GF-D8 (cell line): ENCODE measurements at places on chromosomes 6 and 20.
A peak's percentile ranks its signal among the peaks of the same experiment; 100 is the strongest.

- DNase-seq: no peak
These were observed 110.4 kb downstream of the LIN28B start for GRCh38 chr6:105067329-105067728.

- no peak for DNase-seq
These were observed 11.5 kb upstream of the DEFB113 start for GRCh38 chr6:49980898-49981297.

- peak; percentile 98 for DNase-seq
These were observed 93.7 kb downstream of the TCP11 start for GRCh38 chr6:35047265-35048011.

- no peak for DNase-seq
These were observed at the start of gene ARMH2 for GRCh38 chr6:24798740-24799540. ARMH2 (minus strand) TSS chr6:24798917; CDS start chr6:24798857, 60 bp downstream.

- DNase-seq: no peak
These were observed 68.8 kb downstream of the KCNB1 start for GRCh38 chr20:49413677-49414076.

DNA sequence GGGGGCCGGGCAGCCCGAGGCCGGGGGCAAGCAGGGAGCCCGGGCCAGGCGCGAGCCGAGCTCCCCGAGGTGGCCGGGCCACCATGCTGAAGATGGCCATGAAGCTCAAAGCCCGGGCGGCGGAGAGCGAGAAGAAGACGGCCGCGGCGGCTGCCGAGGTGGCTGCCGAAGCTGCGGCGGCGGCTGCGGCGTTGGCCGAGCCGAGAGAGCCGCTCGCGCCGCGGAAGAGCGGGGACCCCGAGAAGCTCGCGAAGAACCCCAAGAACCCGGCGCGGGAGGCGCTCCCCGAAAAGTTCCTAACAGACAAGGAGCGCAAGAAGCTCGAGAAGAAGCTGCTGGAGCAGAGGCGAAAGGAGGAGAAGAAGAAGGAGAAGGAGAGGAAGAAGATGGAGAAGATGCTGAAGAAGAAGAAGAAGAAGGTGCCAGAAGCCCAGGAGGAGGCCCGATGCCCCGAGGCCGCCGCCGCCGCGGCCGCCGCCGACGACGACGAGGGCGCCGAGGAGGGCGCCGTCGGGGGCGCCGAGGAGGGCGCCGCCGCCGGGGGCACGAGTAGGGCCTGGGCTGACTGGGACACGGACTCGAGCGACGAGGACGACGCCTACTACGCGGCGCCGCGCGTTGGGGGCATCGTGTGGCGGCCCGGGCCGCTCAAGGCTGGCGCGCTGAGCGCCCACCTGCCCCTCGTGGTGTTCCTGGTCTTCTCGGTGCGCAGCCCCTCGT is 37.4 kb downstream of the GNAS start:
- no peak for DNase-seq

DNA sequence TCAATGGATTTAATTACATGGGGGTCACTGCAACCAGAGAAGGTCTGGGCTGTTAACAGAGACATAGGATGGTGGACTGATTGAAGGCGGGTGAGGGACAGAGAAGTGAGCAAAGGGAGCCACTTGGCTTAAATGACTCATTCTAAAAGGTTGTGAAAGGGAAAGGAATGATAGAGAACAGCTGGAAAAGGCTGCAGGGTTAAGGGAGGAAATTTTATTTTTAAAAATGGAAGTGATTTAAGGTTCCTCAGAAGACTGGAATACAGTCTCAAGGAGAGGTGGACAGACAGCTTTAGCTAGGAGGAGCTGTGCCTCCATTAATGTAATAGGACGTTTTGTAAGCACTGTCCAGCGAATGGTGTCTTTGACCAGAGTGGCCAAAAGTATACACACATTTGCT is 46.7 kb downstream of the RGS17 start:
- no peak for DNase-seq

DNA sequence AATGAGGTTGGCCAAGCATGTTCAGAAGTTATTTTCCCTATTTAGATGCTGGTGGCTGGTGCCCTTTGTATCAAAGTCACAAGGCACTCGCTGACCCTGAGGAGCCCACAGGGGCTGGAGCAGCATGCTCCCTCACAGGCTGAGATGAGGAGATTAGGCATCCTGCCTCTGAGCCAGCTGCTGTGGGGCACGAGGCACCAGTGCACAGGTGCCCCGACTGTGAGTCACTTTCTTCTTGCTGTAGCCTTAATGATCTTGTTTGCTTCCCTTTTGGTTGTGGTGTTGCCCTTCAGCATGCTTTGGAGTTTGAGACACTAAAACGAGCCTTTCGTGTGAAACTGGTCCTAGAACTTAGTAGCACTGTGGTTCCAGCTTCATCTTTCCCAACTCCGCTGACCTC is 4.3 kb downstream of the PSMG4 start:
- no peak for DNase-seq

- DNase-seq: no peak
These were observed 462.3 kb upstream of the FLRT3 start for GRCh38 chr20:14799545-14800216.

DNA sequence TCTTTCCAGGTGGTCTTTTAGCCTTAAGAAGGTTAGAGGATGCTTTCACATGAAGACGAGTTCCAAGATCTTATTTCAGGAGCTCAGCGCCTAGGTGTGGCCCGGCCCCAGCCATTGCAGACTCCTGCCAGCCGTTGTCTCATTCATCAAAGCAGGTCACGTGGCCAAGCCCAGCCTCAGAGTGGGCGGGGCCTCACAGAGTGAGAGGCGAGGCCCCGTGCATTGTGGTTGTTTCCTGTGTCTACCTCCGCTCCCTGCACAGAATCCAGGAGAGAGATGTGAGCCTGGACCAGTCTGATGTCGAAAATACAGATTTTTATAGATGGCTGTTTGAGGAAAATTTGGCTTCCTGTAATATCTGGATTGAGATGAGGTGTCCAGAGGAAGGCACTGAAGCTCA is 49.2 kb upstream of the CST5 start:
- no peak for DNase-seq

- DNase-seq: no peak
These were observed 203.9 kb upstream of the PRDM1 start for GRCh38 chr6:105882121-105882803.

DNA sequence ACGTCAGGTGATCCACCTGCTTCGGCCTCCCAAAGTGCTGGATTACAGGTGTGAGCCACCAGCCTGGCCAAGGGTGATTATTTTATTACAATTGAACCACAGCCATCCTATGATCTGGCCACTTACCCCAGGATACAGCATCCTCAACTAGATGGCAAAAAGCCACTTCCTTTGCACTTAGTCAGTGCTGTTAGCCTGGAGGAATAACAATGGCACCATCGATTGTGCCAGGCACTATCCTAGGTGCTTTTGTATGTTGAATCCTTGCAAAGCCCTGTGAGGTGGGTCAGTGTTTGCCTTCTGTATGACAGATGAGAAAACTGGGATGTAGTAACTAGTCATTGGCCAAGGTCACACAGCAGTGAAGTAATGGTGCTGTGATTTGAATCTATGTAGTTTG is 11.2 kb upstream of the TTPAL start:
- no peak for DNase-seq

GRCh38 chr6:74182992-74183391 is 487.0 kb downstream of the CD109 start:
- DNase-seq: no peak

- no peak for DNase-seq
These were observed 23.0 kb upstream of the RBPJL start for GRCh38 chr20:45283551-45284057.

- DNase-seq: no peak
These were observed 14.7 kb downstream of the KLHL32 start for GRCh38 chr6:96939007-96939805.

DNA sequence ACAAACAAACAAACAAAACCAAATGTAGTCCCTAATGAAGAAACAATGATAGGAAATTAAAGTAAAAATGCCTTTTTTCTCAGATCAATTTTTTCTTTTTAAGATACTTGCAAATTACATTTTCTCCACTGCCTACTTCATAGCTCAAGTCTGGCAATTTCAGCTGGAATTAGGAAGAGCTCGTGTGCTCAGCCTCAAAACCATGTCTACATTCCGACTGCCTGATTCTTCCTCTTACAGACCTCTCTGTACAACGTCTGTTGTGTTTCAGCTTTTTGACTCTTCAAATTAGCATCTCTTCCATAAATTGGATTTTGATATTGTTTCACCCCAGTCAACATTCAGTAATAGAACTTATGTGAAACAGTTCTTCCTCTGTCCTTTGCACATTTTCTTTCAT is 9.3 kb upstream of the EDN1 start:
- DNase-seq: no peak

GRCh38 chr6:82179415-82179814 is 68.1 kb downstream of the IBTK start:
- no peak for DNase-seq

DNA sequence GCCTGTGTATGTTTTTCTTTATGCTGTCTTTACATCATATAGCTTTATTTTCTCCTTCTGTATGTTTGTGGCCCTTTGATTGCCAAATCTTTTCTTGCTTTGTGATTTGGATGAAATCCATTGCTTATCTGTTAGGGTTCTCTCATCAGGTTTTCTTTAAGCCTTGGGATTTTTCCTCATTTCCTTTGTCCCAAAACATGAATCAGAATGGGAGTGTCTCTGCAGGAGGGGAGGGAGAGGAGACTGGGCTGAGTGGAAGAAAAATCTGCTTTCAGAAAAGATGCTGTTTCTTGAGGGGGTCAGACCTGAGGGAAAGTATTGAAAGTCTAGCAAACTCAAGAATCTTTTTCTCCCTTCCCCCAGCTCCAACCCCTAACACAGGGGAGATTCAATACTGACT is 758.0 kb upstream of the MMS22L start:
- no peak for DNase-seq

DNA sequence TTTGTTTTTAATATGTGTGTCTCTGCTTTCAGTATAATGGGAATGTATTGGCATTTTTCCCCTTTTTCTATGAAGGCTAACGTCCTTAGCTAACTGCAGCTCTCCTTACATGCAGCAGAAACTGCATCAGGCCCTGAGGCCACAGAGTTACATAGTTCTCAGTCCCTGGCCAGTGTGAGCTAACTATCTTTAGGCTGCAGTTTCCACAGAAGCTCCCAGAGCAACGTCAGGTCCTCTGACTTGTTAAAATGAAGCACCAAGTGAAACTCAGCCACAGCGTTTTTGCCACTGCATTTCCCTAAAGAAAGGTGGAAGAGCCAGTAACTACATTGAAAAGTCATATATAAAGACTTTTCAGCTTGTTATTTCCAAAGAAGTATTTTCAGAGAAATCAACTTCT is 244.7 kb downstream of the CBLN4 start:
- DNase-seq: no peak
